Fibroblast of skin of left biceps (primary cell): ENCODE measurements at places on chromosomes 16 and 17.

GRCh38 chr16:69848637-69849545 is 86.8 kb downstream of the WWP2 start:
- peak; percentile 62 for DNase-seq

DNA sequence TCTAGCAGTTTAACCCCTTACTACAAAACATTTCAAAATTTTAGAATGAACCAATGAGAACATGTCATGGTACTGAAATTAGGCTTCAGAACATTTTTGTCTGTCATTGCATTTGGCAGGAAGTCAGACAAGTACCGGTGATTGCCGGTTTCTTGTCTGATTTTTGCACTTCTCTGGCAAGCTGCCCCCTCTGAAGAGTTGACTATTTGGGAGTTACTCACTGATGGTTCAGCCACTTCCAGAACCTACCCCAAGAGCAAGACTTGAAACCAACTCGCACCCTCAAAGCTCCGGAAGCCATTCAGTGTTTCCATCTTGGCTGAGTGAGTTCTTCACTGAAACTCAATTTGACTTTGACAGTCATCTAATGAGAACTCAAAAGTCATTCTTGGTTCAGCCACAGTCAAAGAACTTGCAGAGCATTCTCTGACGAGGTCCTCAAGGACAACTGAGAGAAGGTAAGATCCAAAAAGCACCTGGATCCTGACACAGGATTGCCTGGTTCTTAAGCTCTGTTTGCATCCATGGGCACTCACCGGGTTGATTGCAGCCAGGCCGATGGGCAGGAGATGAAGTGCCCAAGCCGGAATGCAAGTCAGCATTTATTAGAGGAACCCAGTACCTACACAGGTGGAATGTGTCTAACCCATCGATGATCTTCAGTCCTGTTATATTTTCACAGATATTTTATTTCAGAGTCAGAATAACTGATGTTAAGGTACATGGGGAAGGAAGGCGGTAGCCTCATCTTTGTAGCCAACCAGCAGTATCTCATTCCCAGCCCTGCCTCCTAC is 93.6 kb downstream of the USP22 start:
- no peak for DNase-seq

DNA sequence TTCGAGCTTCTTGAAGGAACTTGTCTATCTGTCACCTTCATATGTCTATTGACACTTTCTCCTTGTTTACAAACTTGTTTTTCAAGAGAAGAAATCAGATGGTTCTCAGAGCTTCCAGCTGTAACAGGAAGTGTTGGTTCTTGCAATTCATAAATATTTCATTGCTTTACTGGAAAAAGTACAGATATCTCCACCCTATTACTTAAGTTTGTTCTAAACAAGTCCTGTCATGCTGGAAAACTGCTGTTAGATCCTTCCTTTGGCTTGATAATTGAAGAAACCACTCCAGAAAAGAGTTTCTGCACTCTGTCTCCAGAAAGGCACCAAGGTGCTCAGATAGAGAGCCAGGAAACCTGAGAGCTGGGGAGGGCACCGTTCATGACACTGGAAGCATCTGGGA is 181.6 kb downstream of the DNAH9 start:
- no peak for DNase-seq

- no peak for DNase-seq
Observed at GRCh38 chr16:76926595-76926994, 264.4 kb upstream of the MON1B start.

DNA sequence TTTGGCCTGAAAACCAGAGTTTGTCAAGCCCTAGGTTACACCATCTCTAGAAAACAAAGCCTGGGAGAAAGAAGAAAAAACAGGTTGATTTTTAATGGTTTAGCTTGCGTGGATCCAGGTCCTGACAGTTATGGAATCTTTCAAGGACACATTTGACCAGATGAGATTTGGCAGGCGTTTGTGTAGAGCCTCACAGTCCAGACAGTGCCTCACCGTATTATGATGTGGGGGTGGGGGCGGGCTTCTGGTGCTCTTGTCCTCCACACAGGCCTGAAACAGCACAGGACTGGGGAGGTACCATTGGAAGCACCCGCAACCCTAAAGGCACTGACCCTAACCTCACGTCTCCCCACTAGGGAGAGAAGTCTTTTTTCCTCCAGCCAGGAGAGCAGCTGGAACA is 19.6 kb downstream of the MVP start:
- DNase-seq, result no peak

GRCh38 chr17:55466671-55467070 is 44.6 kb downstream of the SMIM36 start:
- DNase-seq, result no peak

- DNase-seq, result no peak
Observed at GRCh38 chr17:5429191-5429887, 9.4 kb downstream of the RPAIN start.

DNA sequence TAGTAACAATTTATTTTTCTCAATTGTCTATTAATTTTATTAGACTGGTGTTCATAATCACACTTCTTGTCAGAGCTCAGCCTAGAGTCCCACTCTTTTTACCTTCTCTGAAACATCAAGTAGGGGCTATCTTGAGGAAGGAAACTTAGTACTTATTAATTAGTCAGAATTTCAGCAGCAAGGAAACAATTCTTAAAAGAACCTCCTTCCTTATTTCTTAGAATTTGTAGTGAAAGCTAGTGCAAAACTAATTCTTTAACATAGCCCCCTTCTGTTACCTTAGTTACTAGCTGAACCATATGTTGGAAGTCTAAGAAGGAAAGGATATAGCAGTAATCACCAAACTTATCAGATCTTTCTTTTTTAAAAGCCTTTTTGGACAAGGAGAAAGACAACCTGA is 35.2 kb downstream of the MAP2K4 start:
- no peak for DNase-seq

- DNase-seq, result no peak
Observed at GRCh38 chr17:26782153-26782552, 511.8 kb upstream of the WSB1 start.

DNA sequence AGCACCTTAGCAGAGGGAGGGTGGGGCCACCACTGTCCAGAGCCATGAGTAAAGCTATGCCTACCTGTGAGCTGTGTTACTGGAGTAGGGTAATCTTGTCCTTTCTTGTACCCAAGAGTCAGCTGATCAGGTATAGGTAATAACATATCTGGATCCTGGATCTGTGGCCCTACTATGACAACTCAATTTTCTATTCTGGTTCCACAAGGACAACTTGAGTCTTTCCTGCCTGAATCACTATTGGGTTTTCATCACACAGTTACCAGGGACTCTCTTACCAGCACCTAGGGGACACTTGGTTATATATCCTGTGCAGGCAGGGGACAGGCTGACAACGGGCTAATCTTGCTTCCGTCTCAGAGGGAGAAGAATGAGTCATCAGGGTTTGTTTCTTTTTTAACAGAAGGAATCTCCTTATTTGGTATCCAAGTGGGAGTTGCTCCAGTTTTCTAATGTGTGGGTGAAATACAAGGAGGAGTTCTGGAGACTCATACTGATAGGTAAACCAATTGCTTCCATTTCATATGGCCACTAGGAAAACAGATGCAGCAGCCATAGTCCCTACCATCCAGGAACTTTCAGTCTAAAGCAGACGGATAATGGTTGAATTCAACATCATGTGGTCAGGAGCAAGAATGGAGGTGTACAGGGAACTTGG is 6.8 kb downstream of the ZNF267 start:
- no peak for DNase-seq
